ENCODE measurements at places on chromosomes 3 and 15.

DNA sequence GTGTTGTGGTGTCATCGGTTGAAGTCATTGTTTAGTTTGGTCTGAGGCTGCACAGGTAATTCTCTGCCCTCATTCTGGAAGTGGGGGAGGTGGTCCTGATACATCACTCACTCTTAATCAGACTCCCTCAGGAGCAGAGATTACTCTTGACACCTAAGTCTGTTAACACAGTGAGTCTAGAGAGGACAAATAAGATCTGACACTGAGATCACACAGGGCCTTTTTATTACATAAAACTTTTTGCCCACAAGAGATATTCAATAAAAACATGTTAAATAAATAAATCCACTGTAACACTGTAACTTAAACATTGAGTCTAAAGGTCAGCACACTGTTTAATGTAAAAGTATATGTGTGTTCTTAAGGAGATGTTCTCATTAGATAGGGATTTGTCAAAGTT, 57.1 kb upstream of the MBNL1 start:
- DNase-seq, result no peak

DNA sequence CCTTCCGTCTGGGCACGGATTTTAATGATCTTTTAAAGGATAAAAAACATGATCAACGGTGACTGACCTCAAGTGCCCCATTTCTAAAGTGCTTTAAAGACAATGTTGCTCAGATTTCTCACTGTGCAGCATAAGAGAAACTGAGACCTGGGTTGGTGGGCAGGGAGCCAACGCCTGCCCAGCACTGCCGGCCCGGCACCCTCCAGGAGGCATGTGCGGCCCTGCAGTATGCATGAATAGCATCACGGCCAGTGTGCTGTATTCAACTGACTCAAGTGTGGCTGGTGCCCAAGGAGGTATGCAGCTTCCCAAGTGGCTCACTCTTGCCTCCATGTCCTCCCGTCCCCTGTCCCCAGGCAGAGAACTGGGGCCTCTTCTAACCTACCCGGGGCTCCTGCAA, 30.3 kb downstream of the SEC61A1 start:
- no peak for DNase-seq

DNA sequence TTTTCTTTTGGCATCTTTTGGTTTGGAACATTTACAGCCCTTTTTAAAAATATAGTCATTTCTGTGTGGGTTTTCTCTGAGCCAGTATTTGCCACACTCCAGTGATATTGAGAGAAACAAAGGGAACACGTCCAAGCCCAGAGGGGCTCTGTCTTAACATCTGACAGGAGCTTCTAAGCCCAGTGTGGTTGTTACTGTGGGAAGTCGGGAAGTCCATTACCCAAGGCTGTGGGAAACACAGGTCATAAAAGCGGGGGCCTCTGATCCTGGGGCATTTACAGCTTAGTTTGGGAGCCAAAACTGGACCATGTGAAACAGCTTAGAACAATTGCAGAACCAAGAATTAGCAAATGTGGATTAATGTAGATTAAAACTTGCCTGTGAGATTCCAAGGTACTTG, 123.0 kb downstream of the PTPRG start:
- DNase-seq, result no peak

- DNase-seq, result no peak
Observed at GRCh38 chr3:105774444-105775180, 94.2 kb downstream of the CBLB start.

DNA sequence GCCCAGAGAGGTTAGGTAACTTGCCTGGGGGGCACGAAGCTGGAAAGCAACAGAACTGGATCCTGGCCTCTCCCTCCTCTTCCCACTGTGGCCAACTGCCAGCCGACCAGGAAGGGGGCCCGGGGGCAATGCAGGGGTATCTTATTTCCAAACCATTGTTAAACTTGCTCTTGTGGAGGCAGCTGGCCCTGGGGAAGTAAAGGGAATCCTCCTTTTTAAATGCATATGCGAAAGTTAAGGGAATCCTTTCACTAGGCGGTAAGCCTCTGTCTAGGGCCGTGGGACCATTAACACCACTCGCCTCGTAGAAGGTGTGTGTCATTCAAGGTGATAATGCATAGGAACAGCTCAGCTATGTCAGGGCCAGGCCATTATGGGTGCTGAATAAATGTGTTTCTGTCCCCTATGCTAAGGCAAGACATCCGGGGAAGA, 68.6 kb downstream of the ST6GAL1 start:
- no peak for DNase-seq

DNA sequence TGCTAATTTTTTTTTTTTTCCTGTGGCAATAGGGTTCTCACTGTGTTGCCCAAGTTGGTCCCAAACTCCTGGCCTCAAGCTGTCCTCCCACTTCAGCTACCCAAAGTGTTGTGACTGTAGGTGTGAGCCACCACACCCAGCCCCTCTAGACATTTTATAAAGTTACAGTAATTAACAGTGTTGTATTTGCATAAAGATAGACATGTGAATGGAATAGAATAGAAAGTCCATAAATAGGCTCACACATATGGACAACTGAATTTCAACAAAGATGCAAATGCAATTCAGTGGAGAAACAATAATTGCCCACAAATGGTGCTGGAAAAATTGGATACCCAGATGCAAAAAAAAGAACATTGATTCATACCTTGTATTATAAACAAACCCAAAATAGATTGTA, 39.9 kb downstream of the PLS1 start:
- DNase-seq, result no peak

- DNase-seq, result no peak
Observed at GRCh38 chr3:47901280-47901833, 98.4 kb downstream of the DHX30 start.

DNA sequence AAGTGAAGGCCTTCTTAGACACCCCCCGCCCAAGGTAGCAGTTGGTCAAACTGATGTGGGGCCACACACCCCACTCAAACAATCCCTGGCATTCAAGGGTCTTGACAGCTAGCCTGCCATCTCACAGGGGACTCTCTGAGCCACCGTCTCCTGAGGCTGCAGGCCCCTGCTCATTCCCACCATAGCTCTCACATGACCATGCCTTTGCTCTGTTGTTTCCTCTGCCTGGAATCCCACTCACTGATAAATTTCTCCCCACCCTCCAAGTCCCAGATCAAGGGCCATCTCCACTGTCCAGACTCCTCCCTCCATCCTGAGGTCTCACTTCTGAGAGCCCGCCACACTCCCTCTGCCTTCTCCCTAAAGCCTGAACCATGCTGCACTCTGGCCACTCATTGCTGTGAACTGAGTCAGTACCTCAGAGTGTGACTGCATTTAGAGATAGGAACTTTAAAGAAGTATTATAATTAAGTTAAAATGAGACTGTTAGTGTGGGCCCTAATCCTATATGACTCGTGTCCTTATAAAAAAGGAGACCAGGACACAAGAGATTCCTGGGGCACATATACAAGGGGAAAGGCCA, 10.0 kb downstream of the WNT7A start:
- DNase-seq, result no peak
